Kasumi-1 (cell line): ENCODE measurements at places on chromosomes 5 and 9.
A peak's percentile ranks its signal among the peaks of the same experiment; 100 is the strongest.

- no peak for DNase-seq
These were observed 238.5 kb downstream of the KDM4C start for GRCh38 chr9:6996061-6996854.

GRCh38 chr9:37706290-37706689 is 47.3 kb upstream of the TRMT10B start:
- no peak for DNase-seq

GRCh38 chr5:5178136-5178535 is 38.0 kb downstream of the ADAMTS16 start:
- DNase-seq = no peak

DNA sequence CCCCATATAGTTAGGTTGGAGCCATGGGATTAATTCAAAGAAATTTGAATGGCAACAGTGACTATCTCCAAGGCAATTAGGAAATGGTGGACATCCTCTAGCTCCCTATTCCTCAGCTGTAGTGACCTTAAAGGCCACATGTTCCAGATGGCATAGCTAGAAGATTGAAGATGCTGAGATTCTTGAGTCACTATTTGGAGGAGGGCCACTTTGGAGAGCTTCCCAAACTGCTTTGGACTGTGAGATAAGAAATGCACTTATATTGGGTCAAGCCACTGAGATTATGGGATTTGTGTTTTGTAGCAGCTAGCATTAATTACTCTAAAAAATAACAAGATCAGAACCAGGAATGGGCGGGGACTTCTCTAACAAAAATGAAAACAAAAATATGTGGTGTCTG is 636.2 kb upstream of the CCNG1 start:
- no peak for DNase-seq

DNA sequence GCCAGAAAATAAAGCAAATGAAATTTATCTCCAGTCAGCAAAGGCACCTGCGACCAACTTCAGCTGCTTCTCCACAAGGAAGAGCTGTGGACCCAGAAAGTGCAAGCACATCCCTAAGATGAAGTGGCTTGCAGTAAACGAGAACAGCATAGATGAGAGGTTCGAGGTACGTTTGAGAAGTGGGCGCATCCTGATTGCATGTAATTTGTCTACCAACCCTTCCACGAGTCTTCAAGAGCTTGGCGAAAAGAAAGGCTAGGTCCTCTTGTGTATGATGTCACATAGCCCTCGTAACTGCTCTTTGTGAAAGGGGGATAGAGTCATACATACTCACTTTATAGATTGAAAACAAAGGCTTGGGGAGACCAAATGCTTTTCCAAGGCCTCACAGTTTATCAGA is 6.0 kb upstream of the LCP2 start:
- DNase-seq = no peak

- DNase-seq = no peak
These were observed 70.4 kb upstream of the PSD2 start for GRCh38 chr5:139725073-139725830.

GRCh38 chr5:100902440-100903038 is 543 bp downstream of the ST8SIA4 start:
- DNase-seq = peak; percentile 63

- no peak for DNase-seq
These were observed 15.8 kb downstream of the AFF4 start for GRCh38 chr5:132947671-132948070.

DNA sequence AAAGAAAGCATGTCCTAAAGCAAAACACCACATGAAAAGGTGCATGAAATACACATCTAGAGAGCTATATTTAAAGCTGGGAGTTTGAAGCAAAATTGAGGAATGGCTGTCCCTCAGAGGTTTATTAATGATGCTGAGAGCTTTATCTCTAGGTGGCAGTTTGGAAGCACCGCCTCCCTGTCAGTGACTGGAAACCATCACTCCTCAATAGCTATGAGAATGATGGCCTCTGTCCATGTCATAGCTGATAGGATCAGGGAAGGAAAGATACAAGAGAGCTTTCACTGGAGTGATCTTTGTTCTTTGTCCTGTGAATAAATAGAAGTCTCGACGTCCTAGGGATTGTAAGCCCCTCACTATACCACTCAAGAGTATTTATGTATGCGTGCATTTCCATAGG is 110.5 kb downstream of the NUDT12 start:
- no peak for DNase-seq

GRCh38 chr9:88266416-88266815 is 121.8 kb upstream of the SPIN1 start:
- no peak for DNase-seq

DNA sequence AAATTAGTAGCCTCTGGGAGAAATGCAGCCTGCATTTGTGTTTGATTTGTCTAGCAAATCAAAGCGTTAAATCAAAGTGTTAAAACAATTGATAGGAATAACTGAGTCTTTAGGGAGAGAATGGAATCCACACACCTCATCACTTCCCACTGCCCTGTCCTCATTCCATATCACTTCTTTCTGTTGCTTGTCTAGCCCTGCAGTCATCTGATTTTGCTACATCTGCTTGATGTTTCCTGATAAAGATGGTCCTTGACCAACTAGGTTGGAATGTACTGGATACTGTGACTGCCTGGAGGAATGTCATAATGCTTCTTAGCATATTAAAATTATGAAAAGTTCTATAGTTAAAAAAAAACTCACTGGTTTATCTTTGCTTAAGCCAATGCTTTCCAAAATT is 119.9 kb downstream of the DOCK2 start:
- no peak for DNase-seq

GRCh38 chr9:129554649-129555048 is 66.3 kb downstream of the C9orf50 start:
- peak; percentile 8 for DNase-seq

DNA sequence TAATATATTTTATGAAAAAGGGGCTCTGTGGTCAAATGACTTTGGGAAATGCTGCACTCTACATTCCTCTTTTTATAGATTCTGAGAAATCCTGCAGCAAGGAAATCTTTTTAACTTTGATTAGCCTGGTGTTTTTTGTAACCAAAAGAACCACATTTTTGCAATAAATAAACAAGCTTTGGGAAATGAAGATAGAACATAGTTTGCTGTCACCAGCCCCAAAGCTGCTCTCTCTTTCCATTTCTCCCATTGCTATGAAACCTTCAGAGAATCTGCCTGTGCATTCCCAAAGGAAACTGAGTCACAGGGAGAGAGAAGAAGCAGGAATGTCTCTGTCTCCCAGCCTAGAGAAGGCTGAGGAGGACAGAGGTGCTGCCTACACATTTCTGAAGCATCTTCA is 59.0 kb downstream of the COL15A1 start:
- no peak for DNase-seq

DNA sequence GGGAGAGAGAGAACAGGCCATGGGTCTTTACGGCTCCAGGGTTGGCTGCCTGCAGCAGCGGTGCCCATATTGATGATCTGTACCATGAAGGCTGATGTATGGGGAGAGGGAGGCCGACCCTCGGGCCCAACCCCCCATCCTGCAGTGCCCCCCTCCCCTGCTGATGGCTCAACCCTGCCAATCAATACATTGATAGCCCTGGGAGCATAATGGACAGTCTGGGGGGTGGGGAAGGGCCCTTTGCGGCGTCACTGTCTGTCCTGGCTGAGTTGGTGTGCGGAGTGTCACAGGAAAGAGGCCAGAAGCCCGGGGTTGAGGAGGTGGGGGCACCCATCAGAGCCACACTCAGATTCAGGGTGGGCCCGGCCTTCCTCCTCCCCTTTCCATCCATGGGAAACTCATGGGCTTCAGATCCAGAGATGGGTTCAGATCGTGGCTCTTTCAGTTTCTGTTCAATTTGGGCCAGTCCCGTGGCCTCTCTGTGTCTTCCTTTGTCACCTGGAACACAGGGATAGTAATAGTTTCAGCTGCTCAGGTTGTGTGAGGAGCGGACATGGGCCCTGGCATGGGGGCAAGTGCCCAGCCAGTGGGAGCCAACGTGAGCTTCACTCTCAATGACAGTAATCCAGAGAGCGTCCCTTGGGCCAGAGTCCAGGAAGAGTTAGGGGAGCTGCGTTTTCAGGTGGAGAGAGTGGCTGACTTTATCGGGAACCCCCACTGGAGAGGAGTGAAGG is 9.5 kb downstream of the FGF18 start:
- DNase-seq = no peak

- no peak for DNase-seq
These were observed 139.2 kb downstream of the PBX3 start for GRCh38 chr9:125886365-125886764.

- no peak for DNase-seq
These were observed 12.3 kb downstream of the MARCHF6 start for GRCh38 chr5:10365782-10366181.

GRCh38 chr9:28758971-28759370 is 1185.7 kb upstream of the C9orf72 start:
- DNase-seq = no peak

- DNase-seq = no peak
These were observed 1.8 kb upstream of the WNT8A start for GRCh38 chr5:138082033-138082432.

GRCh38 chr5:142152384-142152732 is 43.8 kb downstream of the NDFIP1 start:
- peak; percentile 44 for DNase-seq

DNA sequence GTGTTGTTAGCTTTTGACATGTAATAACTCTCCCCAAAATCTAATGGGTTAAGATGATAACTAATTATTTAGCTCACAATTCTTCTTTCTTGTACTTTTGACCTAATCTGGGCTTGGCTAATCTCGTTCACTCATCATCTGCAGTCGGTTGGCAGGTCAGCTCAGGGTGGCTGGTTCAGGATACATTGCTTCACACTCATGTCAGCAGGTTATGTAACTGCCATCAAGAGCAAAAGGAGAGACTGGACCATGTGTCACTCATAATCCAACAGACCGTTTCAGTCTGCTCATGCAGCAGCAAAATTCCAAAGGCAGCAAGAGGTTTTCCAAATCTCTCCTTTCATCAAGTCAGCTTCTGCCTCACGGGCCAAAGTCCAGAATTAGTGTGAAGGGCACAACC is 998.4 kb upstream of the CTNND2 start:
- no peak for DNase-seq

DNA sequence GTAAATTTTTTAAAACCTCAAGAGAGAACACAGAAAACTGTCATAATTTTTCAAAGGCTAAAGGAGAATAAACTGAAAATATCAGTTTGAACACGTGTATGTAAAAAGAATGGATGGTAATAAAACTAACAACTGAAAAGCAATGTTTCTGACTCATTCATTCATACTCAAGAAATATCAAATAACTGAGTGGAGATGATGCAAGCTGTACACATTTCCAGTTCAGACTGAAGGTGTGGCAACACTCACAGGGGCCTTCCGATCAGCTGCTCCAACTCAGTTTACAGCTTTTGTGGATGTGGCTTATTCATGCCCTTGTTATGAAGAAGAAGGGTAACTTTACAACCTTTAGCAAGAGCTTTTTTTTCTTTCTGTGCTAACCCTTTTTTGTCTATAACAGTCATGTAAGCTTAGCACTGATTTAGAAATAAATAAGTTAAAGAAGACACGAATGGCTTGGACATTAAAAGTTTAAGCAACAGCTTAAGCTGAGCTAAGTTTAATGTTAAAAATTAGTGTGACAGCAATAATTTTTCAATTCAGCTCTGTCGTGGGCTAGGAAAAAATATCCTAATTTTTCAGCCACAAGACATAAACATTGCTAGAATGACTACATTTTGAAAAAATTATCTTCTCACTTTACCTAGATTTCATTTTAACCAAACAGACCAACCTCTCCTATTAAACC is 453.5 kb downstream of the RAB3C start:
- peak; percentile 52 for DNase-seq

GRCh38 chr9:479971-480350 is 265.3 kb downstream of the DOCK8 start:
- no peak for DNase-seq

- no peak for DNase-seq
These were observed 29.4 kb downstream of the ABITRAM start for GRCh38 chr9:108963459-108964143.

- DNase-seq = peak; percentile 54
These were observed 126.2 kb upstream of the PLCXD3 start for GRCh38 chr5:41636605-41637004.

GRCh38 chr5:168607946-168608345 is 28.8 kb upstream of the PANK3 start:
- DNase-seq = no peak

DNA sequence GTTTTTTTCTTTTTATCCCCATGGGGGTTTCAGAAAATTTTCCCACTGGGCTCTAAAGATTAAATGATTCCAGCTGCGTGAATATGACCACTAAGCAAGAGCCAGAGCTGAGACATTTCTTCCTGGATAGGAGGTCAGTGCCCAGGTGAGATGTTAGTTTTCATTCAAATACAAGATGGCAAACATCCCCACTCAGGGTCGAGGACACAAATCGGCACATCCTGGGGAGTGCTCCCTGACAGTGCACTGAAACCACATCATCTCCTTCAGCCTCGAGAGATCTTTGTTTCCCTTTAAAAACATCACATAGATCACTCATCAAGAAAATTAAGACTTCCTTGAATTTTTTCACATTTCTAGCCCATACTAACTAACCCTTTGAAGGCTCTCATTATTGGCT is 273.2 kb upstream of the PANK3 start:
- DNase-seq = no peak

DNA sequence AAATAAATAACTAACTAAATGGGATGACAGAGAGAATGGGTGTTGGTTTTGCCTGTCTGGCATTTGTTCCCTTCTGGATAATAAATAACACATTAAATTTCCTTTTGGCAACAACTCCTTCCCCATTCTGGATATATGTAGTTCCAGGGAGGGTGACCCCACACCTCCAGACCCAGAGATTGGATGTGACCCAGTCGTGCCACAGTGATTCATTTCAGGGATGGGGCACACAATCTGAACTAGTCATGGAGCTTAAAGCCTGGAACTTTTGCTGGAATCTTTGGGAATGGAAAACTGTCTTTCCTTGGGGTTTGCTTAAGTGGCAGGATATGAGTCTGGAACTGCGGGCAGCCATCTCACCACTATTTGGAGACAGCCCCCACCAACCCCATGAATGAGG is 11.3 kb downstream of the KLF9 start:
- no peak for DNase-seq

DNA sequence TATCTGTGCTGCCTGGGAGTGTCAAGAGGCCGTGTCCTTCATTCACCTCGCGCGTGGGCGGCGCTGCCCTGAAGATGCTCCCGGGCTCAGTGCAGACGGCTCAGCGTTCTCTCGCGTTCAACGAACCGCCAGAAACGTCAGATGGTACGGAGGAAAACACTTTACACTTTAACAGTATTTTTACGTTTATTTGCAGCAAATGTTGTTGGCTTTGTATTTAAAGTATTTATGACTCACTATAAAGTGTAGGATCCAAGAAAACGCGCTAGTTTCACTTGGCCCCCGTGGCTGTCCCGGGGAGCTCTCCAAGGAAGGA is 544 bp upstream of the ERCC6L2 start:
- DNase-seq = peak; percentile 21

- no peak for DNase-seq
These were observed 65.2 kb downstream of the LRRC70 start for GRCh38 chr5:62643556-62644451.

DNA sequence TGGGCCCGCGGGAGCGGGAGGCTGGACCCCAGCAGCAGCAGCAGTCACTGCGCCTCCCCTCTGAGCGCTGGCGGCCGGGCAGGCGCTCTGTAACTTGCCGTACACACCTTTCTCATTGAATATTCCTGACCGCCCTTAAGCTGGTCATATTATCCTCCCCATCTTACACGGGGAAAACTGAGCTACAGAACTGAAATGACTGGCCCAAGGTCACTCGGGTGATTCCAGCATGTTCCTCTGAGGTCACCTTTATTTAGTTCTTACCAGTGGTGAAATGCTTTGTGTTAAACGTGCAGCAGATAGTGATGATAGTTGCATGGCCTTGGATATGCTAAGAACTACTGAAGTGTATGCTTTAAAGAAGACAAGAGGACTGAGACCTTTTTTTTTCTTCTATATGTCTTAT is 607 bp downstream of the UQCRQ start:
- no peak for DNase-seq

- no peak for DNase-seq
These were observed 37.4 kb upstream of the SLC44A1 start for GRCh38 chr9:105206821-105207699.
